ENCODE measurements at places on chromosomes 12 and 14. TPM values are rescaled to one million over a fixed set of nuclear protein-coding genes. Genes with fewer than 3 reads are reported as not detected.

DNA sequence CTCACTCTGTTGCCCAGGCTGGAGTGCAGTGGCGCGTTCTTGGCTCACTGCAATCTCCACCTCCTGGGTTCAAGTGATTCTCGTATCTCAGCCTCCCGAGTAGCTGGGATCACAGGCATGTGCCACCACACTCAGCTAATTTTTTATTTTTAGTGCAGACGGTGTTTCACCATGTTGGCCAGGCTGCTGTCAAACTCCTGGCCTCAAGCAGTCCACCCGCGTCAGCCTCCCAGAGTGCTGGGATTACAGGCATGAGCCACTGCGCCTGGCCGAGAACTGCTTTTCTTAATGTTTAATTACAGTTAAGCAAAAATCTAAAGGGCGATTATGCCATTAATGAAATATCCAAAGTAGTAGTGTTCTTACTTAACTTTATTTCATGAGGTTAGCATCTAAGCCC lies 13.6 kb downstream of the YARS2 start:
- DNase-seq: no peak

GRCh38 chr12:105622220-105622619 lies 291.7 kb downstream of the C12orf75 start:
- no peak for DNase-seq

The AKAP6 gene
- total RNA-seq: 2.9 TPM

GRCh38 chr14:72646861-72647528 lies 246.9 kb downstream of the DPF3 start:
- DNase-seq: no peak

DNA sequence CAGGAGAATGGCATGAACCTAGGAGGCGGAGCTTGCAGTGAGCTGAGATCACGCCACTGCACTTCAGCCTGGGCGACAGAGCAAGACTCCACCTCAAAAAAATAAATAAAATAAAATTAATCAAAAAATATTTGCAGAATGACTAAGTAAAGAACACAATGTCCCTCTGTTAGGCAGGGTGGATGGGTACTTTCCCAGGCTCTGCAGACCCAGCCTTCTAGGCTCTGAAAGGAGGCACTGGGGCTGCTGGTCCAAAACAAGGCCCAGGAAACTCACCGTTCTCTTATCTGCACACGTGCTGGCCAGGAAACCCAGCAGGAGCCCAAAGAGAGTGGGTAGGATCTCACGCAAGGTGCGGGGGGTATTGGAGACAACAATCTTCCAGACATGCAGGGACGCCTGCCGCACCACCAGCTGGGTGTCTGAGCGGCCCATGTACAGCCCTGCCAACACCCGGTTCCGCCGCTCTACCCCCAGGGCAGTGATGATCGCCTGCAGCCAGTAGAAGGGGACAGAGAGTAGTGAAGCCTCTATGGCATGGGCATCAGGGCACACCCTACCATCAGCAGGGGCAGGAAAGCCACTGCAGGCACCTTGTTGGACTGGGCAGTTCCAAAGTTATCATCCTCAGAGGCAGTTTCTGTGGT lies 25.8 kb upstream of the RAB35 start:
- no peak for DNase-seq

DNA sequence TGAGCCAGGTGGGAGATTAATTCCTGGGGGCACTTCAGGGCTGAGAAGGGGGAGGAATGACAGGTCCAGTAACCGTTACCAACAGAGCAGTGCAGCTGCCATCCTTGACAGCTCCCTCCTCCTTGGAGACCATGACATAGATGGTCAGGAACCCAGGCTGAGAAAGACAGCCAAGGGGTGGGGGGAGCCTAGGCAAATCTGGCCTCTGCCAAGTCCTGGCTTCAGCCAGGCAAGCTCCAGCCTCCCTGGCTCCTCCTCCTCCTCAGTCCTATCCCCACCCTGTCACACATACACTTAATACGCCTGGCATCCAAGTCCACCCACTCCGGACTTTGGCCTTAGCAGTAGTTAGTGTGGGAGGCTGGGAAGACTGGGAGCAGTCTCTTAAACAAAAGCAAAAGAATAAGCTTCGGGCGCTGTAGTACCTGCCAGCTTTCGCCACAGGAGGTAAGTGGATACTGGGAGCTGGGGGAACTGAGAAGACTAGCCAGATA lies at the start of gene RDH5:
Gene RDH5 (plus strand): TSS at position 323 of the 494 bp plus-strand sequence. CDS start 792 bp downstream, outside the sequence.
- no peak for DNase-seq

The ISCU gene
- 69.7 TPM for total RNA-seq

The C12orf54 gene
- not detected for total RNA-seq

DNA sequence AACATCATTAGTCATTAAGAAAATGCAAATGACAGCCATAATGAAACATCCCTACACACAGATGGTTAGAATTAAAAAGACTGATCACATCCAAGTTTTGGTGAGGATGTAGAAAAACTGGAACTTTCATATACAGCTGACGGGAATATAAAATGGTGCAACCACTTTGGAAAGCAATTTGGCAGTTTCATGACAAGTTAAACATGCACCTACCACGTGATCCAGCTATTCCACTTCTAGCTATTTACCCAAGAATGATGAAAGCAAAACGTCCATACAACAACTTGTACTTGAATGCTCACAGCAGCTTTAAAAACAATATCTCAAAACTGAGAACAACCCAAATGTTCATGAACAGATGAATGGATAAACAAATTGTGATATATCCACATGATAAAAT lies 77.9 kb upstream of the AVPR1A start:
- no peak for DNase-seq

DNA sequence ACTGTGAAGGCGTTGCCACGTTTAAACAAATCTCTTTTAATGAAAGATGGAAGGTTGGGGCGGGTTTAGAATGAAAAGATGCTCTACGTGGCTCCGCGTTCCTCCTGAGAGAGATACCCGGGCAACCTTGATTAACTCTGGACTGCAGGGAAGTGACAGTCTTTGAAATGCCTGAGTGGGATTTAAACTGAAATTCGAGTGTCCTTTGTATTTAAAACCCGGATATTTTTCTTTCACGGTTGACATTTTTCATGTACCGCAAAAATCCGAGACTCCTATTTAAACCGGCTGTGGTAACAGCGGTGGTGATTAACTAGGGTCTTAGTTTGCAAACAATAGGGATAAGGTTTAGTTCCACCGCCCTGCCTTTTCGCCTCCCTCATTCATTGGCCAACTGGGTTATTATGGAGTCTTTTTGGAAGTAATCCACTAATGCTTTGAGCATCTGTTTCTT lies 707 bp downstream of the G2E3 start:
- no peak for DNase-seq

- DNase-seq: no peak
Measured at GRCh38 chr14:59277659-59278058, 89.2 kb downstream of the DAAM1 start.

- no peak for DNase-seq
Measured at GRCh38 chr12:4580281-4580688, 18.3 kb downstream of the DYRK4 start.

The PRB2 gene
- total RNA-seq: not detected

The PPTC7 gene
- 15.1 TPM for total RNA-seq

- no peak for DNase-seq
Measured at GRCh38 chr12:6280053-6280469, 30.4 kb upstream of the PLEKHG6 start.

The PIK3C2G gene
- 26.4 TPM for total RNA-seq

- DNase-seq: no peak
Measured at GRCh38 chr12:3540387-3540990, 49.5 kb downstream of the PRMT8 start.

The EML1 gene
- 34.9 TPM for total RNA-seq

The OR6C68 gene
- total RNA-seq: not detected

DNA sequence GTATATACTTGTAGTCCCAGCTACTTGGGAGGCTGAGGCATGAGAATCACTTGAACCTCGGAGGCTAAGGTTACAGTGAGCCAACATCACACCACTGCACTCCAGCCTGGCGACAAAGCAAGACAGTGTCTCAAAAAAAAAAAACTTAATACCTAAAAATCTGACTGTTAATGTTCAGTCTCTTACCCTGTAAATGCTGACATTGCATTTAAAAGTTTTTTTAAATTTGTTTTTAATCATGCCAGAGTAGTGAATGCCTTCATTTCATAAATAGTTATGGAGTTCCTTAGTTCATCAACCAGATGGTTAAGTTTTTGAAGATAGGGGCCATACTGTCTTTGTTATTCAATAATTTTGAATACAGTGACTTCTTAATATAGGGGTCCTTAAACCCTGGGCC lies 21.2 kb downstream of the CAND1 start:
- DNase-seq: no peak

The HOXC4 gene
- total RNA-seq: 19.6 TPM

GRCh38 chr14:78959674-78960264 lies 789.6 kb downstream of the NRXN3 start:
- peak; percentile 60 for DNase-seq

GRCh38 chr12:132078190-132078589 lies 65.9 kb downstream of the DDX51 start:
- DNase-seq: no peak

The PIANP gene
- 2.0 TPM for total RNA-seq

DNA sequence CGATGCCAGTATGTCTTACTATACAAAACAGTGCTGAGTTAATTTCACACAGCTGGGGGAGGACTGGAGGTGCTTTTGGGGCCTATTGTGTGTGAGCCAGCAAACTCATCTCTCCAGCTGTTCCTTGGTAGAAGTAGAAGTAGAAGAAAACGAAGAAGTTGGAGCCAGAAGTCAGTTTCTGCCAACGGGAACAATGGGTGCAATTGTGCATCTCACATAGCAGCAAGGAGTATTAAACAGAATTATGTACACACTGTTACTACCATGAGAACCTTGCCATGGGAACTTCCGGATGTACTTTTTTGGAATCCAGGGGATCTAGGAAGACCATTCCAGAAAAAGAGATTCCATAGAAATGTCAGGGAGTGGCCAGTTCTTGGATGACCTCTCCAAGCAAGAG lies 88.6 kb downstream of the VCPKMT start:
- no peak for DNase-seq

The GPR135 gene
- total RNA-seq: 3.0 TPM

Measured in progenitor cell of endocrine pancreas (in vitro differentiated cells).